T1000 (cell line): ENCODE measurements at places on chromosomes 5 and 9.

GRCh38 chr9:137053944-137054931 lies at the start of gene ENTPD2:
TSS of gene ENTPD2 (minus strand) at chr9:137054061. CDS start at chr9:137053997, 64 bp downstream.
- no peak for DNase-seq

- DNase-seq = no peak
Observed at GRCh38 chr9:70094747-70095146, 51.1 kb downstream of the MAMDC2 start.

DNA sequence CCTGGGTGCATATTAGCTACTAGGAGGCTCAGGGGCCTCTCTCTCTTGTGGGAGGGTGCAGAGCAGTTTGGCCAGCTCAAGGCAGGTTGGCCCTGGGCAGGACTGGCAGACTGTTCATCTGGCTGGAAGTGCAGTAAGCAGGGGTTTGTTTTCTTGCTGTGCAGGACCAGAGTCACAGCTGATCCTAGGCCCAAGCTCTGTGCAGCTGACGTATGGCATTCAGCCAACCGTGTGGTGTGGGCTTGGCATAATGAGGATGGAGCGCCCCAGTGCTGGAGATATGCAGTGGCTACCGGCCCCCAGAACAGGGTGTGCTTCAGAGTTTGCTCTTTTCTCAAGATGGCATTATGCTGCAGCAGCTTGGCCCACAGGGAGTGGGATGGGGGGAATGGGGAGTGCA lies 31.0 kb upstream of the PHF24 start:
- no peak for DNase-seq

- DNase-seq = no peak
Observed at GRCh38 chr9:80806671-80807070, 882.7 kb downstream of the TLE1 start.

GRCh38 chr5:157659868-157660660 lies 7.8 kb upstream of the SOX30 start:
- DNase-seq = no peak

GRCh38 chr5:139837711-139838380 lies 42.2 kb downstream of the PSD2 start:
- DNase-seq = no peak

- DNase-seq = no peak
Observed at GRCh38 chr5:29262339-29263123, 1931.0 kb upstream of the CDH6 start.

DNA sequence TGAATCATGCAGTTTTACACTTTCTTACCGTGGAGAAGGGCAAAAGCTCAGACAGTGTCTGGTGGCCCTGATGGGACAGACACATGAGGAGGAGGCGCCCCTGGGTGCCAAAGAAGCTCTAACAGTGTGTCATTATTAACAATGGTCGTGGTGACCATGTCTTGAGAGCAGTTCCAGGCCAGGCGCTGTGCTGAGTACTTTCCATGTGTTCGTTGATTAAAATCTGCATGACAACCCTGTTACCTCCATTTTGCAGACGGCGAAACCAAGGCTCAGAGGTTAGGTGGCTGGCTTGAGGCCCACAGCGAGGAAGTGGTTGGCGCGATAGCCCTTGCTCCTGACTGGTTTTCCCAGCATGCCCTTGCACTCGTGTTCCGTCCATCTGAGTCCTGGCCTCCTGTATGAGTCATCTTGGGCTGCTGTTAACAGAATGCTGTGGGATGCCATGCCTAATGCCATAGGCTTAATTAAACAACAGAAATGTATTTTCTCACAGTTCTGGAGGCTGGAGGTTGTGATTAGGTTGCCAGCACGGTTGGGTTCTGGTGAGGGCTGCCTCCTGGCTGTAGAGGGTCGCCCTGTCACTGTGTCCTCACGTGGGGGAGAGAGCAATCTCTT lies 92.0 kb downstream of the AMBP start:
- no peak for DNase-seq

DNA sequence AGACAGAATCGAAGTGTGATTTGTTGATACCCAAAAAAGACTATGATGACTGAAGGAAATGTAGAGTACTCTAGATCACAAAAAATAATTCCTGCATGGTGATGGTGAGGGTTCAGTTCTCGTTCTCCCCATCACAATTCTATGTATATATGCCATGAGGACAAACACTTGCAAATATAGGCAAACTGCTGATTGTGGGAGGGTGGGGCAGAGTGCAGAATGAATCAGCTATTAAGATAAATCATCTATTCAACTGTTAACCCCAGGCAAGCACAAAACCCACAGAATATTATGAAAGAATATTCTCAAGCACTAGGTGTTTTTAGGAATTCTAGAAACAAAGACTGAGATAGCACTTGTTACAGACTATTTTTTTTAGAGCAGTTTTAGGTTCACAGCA lies 13.9 kb upstream of the UBLCP1 start:
- no peak for DNase-seq

GRCh38 chr9:70421272-70422180 lies 7.1 kb upstream of the KLF9 start:
- no peak for DNase-seq

DNA sequence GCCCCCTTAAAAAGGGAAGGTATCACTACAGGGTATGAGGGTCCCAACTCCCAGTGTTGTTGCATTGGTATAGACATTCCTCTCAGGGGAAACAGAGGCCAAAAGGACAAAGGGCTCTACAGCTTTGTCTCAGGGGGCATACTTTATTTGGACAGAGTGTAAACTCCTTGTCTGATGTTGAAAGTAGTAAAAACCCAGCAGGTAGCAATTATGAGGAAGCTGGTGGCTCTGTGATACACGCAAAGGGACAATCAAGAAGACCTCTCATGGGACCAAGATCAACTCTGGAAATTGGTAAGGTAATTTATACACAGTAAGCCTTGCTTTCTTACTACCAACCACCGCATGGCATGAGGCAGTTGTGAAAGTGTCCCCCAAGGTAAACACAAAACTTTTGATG lies 764.6 kb downstream of the CDH12 start:
- DNase-seq = no peak

GRCh38 chr9:134725605-134725940 lies 84.0 kb downstream of the COL5A1 start:
- no peak for DNase-seq

DNA sequence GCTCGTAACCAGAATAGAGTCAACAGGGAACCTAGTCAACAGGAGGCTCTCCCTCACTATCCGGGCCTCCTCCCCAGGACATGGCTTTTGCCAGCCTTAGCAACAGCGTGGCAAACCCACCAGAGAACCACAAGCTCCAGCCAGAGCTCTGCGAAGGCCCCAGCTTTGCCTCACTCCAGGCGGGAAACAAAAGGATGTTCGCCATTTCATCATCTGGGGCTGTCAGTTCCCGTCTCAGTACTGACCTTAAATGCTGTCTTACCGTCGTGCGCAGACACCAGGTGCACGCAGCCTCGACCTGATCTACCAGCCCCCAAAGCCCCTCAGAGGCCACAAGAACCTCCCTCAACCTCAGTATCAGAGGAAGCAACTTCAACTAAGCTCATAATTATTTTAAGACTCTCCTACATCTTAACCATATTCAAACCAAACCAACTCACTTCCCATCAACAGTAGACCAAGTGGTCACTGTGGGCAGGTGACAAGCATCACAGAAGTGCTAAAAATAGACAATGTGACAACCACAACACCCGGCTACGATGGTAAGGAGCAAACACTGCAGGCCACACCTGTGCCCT lies 71.4 kb downstream of the SEMA4D start:
- no peak for DNase-seq

- no peak for DNase-seq
Observed at GRCh38 chr5:72388646-72389045, 68.5 kb downstream of the PTCD2 start.

GRCh38 chr5:140131967-140132409 lies 6.3 kb downstream of the IGIP start:
- DNase-seq = no peak

DNA sequence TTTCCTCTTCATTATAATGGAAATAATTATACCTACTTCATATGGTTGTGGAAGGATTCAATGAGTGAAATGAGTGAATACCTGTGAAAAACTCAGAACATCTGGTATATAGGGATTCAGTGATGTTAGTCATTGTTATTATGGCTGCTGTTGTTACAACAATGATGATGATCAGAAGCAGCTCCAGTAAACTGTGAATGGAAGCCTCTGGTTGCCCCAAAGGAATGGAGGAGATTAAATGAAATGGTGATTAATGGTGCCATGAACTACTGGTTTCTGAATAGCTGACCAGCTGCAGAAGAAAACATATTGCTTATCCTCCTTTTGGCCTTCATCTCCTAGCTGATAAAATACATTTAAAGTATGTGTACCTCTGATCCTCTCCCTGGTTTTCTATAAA lies 372.0 kb downstream of the ARHGEF28 start:
- no peak for DNase-seq

- DNase-seq = no peak
Observed at GRCh38 chr9:131529597-131530545, 1.2 kb downstream of the UCK1 start.

DNA sequence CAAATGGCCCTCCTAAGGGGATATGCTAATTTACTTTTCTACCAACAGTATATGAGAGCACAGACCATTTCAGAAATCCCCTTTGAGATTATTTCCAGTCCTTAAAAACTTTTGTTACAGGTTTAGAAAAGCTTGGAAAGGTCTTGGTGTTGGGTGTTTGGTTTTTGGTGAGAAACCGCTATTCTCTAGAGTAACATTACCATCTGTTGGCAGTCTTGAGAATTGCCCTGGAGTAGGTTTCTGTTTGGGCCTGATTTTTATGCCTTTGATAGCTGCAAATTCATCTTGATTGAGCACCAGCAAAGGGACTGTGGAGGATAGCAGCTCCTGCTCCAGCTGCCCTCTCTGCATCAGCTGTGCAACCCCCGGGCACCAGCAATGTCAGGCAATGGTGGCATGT lies 8.0 kb downstream of the NUDT2 start:
- DNase-seq = no peak

GRCh38 chr9:76690973-76691370 lies 73.3 kb upstream of the PCA3 start:
- DNase-seq = no peak

DNA sequence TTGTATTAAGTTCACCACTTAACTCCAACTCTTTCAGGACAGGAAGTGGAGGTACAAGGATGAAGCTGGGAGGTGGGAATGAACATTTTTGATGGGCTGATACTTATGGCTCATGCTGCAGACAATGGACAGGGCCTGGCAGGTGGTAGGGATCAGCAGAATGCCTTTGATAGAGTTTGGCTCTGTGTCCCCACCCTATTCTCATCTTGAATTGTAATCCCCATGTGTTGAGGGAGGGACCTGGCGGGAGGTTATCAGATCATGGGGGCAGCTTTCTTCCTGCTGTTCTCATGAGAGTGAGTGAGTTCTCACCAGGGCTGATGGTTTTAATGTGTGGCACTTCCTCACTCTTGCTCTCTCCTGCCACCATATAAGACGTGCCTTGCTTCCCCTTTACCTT lies 87.3 kb upstream of the PRLR start:
- DNase-seq = no peak

GRCh38 chr9:119083673-119084072 lies 285.6 kb downstream of the BRINP1 start:
- no peak for DNase-seq

GRCh38 chr9:74770508-74771261 lies 117.0 kb downstream of the TRPM6 start:
- no peak for DNase-seq

DNA sequence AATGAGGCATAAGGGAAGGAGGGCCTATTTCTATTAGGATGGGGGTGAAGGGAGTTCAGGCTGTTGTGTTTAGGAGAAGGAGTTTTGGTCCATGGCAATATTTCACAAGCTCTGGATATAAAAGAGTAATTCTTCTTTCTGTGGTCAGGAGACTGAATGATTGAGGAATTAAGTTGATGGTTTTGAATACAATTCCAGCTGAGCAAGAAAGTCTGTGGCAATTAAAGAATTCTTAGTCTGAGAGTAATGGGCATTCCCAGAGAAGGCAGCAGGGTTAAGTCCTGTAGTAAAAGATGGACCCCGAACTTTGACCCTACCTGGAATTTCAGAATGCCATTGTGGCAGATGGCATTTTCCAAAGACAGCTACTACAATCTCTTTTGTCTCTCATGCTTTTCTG lies 202.6 kb downstream of the TLE4 start:
- no peak for DNase-seq

DNA sequence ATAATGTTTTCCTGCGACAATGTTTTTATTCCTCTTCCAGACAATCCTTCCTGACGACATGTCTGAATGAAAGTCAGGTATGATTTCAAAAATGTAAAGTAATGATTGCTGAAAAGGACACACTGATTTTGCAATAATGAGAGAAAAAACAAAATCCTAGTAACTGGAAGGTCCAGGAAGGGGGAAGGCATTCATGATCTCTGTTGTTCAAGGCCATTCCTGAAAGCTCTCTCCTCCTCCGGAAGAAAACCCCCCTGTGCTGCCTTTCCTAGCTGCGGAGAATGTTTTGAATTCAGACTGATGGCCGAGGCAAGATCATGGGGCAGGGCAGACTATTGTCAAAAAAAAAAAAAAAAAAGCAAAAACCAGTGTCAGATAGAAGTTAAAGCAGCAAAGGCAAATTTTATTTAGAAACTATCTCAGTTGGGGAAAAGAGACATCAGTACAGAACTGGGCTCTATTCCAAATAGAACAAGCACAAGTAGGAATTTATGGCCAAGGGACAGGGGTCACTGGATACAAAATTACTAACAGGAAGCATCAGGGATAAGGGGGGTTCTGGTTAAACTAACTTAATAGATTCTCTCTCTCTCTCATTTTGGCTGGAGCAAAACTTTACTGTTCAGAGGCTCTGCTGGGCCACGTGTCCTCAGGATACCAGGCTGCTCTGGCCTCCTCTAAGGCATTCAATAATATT lies 36.5 kb upstream of the CTSV start:
- DNase-seq = no peak

DNA sequence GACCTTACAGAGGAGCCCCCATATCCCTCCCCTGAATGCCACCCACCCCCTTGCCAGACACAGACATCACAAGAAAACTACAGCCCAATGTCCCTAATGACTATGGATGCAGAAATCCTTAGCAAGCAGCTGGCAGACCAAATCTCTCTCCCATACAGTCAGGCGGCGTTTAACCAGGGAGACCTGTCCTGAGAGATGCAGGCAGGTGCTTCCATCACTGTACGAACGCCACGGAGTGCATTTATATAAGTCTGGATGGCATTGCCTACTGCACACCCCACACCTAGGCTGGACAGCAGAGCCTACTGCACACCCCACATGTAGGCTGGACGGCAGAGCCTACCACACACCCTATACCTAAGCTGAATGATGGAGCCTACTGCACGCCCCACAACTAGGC lies 34.4 kb upstream of the SARDH start:
- DNase-seq = no peak

DNA sequence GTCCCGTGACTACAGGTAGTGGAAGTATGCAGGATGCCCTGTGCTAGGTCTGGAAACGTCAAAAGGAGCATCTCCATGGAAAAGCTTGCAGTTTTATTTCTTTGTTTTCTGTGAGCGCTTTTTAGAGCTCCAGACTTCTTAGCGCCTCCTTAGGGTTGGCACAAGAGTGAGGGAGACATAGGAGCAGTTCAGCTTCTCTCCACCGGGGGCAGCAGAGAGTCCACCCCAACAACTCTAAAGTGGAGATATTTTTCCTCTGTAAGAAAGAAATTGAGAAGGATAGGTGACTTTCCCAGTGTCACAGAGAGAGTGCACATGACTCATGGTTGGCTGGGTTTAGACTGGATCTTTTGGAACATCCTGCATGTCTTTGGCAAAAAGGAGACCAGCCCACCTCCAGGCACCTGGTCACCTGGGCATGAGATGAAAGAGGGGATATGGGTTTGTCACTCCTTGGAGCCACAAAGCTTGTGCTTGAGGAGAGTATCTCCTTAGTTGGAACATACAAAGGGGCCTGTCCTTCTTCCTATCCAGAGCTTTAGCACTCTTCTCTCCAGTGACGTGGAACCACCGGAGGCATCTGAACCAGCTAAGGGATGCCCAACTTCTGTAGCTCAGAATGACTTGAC lies 637.7 kb downstream of the SEMA5A start:
- no peak for DNase-seq

- no peak for DNase-seq
Observed at GRCh38 chr5:151024440-151025249, 4.3 kb downstream of the GPX3 start.
